Non-pigmented ciliary epithelial cell (primary cell): ENCODE measurements at places on chromosomes 6 and 20.

DNA sequence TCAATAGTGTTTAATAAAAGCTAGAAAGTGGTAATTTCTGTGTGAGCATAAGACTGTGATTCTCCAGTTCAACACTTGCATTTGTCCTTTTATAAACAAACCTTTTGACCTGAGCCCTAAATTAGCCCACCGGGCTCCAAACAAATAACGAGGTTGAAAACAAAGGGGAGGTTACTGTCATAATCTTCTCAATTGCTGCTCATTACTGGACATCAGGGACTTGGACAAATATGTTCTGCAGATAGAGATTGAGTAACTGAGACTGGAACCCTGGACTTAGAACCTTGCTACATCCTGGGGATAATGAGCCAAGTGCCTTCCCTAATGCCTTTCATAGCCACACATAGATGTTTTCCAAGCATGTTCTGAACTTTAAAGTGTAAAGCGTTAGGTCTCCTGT is 84.2 kb upstream of the PCSK2 start:
- no peak for DNase-seq

DNA sequence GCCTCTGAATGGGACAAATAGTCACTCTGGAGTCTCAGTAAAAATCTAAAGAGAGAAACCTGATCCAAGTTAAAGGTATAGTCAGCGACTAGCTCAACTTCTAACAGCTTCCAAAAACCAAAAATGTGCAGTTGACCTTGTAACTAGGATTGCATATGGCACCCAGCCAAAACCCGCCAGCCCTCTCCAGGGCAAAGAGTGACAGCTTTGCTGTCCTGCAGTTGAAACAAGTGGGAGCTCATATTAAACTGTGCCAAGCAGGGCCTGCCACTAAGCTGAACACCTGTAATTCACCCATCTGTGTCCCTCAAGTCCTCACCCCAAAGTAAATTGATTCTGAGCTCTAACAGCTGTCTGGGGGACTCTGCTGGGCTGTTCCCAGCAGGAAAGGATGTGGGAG is 695.3 kb downstream of the MAFB start:
- no peak for DNase-seq

- no peak for DNase-seq
These were observed 86.6 kb downstream of the ECT2L start for GRCh38 chr6:138882369-138883017.

DNA sequence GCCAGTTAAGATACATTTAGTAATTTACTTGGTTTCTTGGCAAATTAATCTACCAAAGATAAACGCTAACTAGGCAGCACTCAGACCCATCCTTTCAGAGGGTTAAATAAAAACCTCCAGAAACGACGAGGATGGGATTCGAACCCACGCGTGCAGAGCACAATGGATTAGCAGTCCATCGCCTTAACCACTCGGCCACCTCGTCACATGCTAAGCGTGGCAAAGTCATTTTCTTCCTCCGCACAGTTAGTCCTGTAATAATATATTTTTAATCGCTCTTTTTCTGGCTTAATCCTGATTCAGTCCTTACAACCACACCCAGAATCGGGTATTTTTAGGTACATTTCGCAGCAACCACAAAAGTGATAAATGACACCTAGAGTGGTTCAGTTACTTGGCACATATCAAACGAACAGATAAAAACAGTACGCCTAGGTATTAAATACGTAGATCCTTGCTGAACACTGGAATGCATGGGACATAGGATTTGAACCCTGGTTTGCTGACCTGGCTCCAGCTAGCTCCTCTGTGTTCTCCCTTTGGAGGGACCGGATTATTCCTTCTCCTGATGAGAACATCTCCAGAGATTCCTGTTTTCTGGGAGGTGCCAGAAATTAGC is 71.6 kb downstream of the GPX5 start:
- DNase-seq = no peak

GRCh38 chr6:43871933-43872332 is 101.9 kb downstream of the VEGFA start:
- no peak for DNase-seq

- no peak for DNase-seq
These were observed 149.8 kb upstream of the AKAP12 start for GRCh38 chr6:151089978-151090377.

DNA sequence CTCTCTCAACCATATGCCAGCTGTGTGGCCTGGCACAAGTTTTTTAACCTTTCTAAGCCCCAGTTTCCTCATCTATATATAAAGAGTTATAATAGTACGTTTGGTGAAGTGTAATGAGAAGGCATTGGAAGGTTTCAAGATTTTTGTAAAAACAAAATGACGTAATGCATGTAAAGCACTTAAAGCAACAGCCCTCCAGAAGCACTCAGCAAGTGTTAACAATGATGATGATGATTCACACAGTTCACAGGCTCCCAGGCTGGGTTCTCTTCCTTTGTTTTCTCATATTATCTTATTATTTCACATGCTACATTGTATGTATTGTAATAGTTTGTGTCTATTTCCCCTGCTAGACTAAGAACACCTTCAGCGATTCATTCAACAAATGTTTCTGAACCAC is 6.2 kb downstream of the CEP250 start:
- no peak for DNase-seq

- DNase-seq = no peak
These were observed 31.9 kb downstream of the PLCG1 start for GRCh38 chr20:41169162-41169690.

- DNase-seq = no peak
These were observed 23.0 kb downstream of the RNASET2 start for GRCh38 chr6:166933396-166933795.

DNA sequence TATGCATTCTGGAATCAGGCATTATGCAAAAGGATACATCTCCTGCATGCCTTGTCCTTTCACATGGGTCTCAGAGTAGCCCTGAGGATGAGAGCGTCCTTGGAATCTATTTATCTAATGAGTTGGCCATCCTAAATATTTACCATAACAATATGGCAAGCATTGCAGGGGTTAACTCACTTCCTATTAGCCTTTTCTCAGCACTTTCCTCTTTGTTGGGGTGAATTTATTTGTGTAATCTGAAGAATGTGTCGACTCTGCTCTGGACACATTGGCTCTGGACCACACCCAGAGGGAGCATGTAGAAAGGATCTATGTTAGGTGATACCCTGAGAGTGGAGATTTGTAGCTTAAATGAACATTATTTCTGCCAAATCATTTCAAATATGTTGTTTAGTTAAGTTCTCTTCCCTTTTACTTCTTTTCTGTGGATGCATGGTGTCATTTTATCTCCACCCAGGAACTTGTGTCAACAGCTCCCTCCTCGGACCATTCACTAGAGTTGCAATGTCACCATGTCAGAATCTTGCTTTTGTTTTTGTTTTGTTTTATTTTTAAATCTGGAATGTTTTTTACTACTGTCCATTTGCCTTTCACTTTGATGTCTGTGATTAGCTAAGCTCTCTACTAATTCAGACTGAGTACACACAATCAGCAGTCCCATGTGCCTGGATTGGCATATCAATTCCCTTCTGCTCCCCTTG is 757.0 kb upstream of the MMS22L start:
- DNase-seq = no peak

DNA sequence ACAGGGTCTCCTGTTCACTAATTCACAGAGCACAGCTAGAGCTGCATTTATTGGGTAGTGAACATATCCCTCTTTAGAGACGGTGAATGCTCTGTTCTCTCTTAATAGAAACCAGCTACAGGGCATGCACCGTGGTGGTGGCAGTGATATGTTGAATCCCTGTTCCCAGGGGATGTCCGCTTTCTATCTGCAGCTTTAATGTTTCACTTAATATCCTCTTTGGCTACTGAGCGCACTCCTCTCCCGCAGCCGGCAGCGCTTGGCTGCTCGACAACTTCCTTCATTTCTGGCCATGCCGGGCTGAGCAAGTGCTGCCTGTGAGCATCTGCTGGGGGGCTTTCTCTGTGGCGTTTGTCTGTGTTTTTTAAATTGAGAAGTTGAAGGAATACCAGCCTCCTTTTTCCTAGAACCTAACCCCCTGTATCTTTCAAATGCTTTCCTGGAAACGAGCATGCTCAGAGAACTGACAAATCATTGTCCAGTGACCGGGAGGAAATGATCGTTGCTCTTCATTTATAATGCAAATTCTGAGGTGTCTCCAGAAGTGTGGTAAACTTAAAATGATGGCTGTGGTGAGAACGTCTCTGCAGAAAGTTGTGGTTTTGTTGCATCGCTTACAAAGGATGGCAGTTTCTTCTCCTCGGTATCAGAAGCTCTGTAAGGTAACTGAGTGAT is 297.9 kb downstream of the UTRN start:
- no peak for DNase-seq

GRCh38 chr6:3194535-3195419 is 32.7 kb downstream of the TUBB2B start:
- no peak for DNase-seq

- DNase-seq = no peak
These were observed 959.9 kb upstream of the FLRT3 start for GRCh38 chr20:15297059-15297875.

GRCh38 chr6:158409451-158409850 is 97.2 kb downstream of the TULP4 start:
- DNase-seq = no peak

DNA sequence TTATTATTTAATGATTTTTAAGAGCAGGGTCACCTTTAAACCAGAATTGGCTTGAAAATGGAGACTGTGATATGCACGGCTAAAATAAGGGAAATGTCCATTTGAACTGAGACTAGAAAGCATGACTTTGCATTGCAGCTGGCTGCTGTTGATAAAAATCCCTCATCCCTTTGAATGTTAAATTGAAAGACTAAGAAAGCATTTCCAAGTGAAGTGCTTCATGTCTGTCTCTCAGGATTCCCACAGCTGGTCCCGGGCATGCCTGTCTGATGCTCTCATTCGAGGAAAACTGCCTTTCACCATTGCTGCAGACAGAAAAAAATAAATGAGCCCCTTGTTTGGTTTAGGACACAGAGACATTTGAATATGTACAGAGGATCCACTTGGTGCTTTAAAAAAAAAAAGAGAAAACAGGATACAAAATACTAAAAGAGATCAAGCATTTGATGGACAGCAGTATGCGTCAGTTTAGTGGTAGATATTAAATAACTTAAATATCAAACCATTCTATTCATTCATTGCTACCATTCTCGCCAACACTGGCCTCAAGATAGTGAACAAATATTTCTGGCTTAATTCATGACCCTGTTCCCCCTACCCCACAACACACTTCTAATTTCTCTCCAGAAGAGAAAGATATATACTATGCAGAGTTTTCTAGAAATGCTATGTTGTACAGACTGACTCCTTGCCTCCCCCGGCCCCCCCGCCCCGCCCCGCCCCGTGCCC is 55.0 kb downstream of the TBC1D7 start:
- no peak for DNase-seq

- no peak for DNase-seq
These were observed 134.8 kb downstream of the PXDC1 start for GRCh38 chr6:3616565-3617176.

DNA sequence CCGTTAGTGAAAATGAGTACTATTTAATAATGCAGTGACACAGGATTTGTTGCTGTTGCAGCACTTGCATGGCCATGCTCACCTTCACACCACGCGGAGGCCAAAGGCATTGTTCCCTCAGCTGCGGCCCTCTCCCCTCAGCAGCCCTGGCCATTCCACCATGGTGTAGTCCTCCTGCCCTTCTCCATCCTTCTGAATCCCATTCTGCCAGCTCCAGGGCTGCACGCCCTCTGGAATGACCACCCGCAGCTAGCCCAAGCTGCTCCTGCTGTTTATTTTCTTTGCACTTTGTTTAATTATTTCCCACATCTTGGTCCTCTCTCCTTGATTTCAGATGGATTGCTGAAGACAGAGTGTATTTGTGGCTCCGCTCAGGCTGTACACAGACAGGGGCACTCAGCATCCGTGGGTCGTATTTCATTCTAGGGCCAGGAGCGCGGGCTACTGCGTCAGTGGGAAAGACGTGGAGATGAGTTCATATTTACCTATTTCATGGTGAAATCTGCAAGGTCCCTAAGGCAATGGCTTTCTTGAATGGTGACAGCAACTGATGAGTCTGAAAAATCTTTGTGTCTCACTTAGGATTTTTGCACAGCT is 81.4 kb upstream of the DUSP22 start:
- DNase-seq = no peak

GRCh38 chr6:129432738-129433137 is 277.2 kb downstream of the ARHGAP18 start:
- DNase-seq = no peak

DNA sequence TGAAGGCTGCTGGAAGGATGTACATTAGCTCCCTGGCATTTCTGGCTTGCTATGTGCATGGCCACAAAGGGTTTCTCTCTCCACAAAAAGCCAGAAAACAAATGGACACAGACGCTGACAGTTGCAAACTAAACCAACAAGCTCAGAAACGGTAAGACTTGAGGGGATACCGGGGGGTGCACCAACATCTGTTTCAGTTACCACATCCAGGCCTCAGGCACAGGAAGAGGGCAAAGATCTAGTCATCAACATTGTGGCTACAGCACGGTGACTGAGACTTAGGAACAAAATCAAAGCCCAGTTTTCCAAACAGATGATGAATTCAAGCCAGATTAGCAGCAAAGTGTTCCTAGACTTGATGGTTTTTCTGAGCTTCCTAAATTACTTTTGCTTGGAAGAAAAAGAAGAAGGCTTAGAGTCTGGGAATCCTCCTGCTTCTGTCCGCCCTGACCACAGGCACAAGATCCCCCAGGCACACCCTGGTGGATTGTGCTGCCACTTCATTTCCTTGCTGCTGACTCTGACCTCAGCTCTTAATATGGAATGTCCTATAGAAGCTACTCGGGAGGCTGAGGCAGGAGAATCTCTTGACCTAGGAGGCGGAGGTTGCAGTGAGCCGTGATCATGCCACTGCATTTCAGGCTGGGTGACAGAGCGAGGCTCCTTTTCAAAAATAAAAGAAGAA is 54.2 kb upstream of the ADGRF1 start:
- DNase-seq = no peak

GRCh38 chr6:29941916-29942274 is 437 bp upstream of the HLA-A start:
- no peak for DNase-seq

GRCh38 chr20:8043687-8044282 is 24.2 kb upstream of the TMX4 start:
- no peak for DNase-seq

DNA sequence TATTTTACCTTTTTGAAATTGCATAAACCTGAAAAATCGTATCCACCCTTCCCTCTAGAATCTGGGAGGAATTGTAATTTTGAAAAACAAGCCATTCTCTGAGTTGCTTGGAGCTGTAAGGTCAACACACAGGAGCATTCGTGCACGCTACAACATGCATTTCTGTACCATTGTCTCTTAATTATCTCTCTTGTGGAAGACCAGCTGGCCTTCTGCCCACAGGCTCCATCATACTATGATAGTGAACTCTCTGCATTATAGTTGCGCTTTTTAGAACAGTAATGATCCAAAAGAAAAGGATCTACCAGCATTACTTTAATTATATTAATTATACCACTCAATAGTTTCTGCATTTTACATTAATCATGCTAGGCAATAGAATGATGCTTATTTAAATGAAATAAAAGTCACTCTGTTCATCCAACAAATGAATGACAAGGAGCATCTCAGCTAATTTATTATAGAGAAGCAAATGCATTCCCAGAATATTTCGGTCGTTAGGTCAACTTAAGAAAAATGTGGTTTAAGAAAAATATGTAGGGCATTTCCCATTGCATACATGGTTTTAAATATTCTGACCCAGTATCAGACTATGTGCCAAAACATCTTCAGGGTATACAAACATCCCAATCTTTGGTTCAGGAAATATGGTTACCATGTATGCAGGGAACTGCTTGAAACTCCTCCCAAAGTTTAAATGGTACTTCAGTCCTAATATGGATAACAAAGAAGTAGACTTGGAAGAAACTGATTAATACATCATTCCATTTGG is 263.5 kb downstream of the TFAP2A start:
- no peak for DNase-seq
